SHP77 (cell line): ENCODE measurements at places on chromosomes 7 and 10.

GRCh38 chr10:86520871-86521677 is 518 bp downstream of the WAPL start:
- DNase-seq = no peak

- DNase-seq = no peak
These were observed 118.9 kb downstream of the APBB1IP start for GRCh38 chr10:26556748-26557640.

GRCh38 chr7:91137788-91138368 is 126.4 kb upstream of the FZD1 start:
- DNase-seq = no peak

DNA sequence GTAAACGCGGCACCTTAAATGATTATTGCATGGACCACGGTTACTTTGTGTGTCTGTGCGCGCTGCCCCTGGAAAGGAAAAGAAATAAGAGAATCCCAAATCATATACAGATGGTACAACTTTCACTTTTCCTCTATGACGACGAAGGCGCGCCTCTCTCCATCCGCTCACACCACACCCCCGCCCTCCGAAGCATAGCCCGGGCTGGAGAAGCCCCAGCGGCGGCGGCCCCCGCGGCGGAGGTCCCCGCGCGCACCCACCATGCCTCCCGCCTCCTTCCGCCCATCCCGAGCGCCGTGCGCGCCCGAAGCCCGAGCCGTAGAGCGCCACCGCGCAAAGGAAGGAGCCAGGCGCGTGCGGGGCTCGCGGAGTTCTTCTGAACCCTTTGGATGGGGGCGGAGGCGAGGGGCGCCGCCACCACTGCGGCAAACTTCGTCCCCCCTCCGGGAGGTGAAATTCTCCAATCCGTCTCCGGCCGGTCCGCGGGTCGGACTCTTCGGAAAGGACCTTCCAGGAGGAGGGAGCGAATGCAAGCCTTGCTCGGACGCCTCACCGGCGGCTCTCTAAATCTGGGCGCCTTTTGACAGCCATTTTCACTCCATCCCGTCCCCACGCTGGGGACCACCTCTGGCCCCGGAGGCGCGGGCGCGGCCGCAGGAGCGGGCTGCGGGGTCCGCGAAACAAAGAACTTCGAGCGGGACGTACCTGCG is 588 bp downstream of the GLI3 start:
- no peak for DNase-seq

- peak; percentile 32 for DNase-seq
These were observed 20.2 kb downstream of the PDCD11 start for GRCh38 chr10:103416436-103417147.

DNA sequence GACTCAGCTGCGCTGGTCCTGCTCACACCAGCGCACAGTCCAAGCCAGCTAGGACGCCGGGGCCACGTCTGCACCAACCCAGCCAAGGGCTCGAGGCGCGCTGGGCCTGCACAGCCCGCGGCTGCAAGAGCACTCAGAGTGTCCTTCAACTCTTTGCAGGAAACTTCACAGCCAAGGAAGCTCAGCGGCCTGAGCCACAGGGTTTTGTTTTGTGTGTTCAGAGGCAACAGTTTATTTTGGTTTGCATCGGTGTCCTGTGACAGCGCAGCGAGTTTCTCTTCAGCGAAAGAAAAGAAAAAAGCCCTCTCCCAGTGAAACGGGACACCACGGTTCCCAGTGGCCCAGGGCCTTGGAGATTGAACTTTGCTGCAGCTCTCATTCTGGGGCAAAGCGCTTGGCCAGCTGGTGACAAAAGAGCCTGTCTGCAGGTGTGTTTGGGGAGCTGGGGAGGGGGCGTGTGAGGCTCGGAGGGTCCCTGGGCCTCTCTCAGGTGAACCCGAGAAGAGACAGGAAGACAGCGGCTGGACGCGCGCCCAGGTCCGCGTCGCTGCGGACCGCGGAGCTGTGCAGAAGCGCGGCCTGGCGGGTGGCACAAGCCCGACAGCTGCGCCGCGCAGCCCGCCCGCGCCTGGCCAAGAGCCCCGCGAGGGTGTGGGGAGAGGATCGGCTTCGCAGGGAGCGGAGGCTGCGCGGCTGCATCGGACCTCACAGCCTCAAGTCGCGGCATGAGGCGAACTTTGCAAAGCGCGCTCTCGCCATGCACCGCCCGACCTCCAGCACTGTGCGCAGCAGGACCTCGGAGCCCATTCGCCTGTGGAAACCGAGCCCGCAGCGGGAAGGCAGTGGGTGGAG is 922 bp downstream of the CXCL12 start:
- DNase-seq = no peak
